ENCODE measurements at places on chromosomes 3 and 15. TPM values are rescaled to one million over a fixed set of nuclear protein-coding genes. Genes with fewer than 3 reads are reported as not detected.
A peak's percentile ranks its signal among the peaks of the same experiment; 100 is the strongest.

Gene ZNF662
- total RNA-seq = 7.4 TPM

Gene ZMYND10
- not detected for total RNA-seq

Gene TM4SF18
- total RNA-seq = 6.4 TPM

Gene CLDN1
- total RNA-seq = 0.27 TPM

DNA sequence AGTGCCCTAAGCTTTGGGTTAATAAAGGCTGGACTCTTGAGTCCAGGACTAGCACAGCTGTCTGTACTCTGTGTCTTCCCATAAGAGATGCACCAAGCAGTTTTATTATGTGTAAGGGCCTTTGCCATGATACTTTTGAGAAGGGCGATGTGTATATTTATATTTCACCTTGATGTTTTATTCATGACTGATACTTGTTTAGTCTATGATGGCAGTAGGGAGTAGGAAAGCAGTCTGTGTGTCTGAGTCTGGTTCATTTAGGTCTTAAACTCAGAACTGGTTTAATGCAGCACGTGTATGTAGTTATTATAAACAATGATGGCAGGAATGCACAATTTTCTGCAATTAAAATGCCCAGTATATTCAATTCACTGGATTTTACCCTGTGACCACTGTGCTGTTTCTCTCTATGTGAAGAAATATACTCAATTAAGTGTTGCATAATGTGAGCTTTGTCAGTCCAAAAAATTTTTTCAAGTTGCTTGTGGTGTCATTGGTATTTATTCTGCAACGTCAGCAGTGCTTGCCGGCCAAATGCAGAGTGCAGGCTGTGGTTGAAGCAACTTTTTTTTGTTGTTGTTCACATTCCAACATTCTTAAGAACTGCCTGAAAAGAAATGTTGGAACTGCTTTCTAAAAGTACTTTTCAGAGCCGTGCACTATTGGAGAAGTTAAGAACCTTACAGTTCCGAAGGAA, 423.7 kb upstream of the SEMA6D start:
- peak; percentile 90 for DNase-seq
- peaks cover 60% of the 10 kb centered on the region for H3K4me1 ChIP-seq
- H3K36me3 ChIP-seq = no peaks in the 10 kb centered on the region

DNA sequence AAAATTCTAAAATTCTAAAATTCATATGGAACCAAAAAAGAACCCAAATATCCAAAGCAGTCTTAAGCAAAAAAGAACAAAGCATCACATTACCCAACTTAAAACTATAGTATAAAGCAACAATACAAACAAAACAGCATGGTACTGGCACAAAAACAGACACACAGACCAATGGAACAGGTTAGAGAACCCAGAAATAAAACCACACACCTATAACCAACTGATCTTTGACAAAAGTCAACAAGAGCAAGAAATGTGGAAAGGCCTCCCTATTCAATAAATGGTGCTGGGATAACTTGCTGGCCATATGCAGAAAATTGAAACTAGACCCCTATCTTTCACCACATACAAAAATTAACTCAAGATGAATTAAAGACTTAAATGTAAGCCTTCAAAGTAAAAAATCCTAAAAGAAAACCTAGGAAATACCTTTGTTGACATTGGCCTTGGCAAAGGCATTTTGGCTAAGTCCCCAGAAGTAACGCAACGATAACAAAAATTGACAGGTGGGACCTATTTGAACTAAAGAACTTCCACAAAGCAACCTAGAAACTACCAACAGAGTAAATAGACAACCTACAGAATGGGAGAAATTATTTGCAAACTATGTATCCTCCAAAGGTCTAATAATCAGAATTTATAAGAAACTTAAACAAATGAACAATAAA, 56.9 kb downstream of the TTBK2 start:
- H3K4me3 ChIP-seq = no peak overlapping the region
- no peak for DNase-seq
- peaks cover 13% of the 10 kb centered on the region for H3K4me1 ChIP-seq

Gene CCDC80
- 35.3 TPM for total RNA-seq

Gene SLC28A1
- total RNA-seq = not detected

DNA sequence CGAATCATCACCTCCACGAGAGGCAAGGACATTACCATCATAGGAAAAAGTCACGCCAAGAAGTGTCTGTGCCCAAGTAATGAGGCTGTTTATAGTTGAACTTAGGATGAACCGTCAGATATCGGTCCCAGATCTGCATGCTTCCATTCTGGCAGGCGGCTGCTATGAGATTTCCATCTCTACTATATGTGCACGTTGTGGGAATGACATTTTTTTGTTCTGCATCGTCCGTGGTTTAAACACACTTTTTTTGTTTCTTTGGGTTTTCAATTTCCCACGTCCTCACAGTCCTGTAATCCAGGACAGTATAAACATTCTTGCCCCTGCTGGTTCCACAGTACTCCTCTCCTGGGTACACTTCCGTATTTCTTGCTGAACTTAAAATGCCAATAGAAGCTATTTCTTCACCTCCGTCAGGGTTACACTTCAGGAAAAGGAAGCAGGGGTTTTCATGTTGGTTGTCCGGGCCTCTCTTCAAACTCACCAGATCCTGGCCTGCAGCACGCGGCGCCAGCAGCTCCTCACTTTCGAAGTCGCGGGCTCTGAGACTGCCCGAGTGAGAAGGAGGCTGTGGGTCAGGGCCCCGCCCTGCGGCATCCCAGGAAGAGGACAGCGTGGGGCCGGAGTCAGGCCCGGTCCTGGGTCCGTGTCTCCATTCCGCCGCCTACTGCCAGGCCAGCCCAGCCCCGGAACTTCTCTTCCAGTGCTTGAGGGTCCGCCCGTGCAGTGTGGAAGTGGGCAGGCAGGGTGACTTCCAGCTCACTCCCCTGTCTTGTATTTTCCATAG, 9.8 kb upstream of the TM4SF4 start:
- no peak for DNase-seq
- no peak overlapping the region for H3K4me3 ChIP-seq
- no peaks in the 10 kb centered on the region for H3K4me1 ChIP-seq

Gene ZNF770
- total RNA-seq = 15.9 TPM

- no peaks in the 10 kb centered on the region for H3K27me3 ChIP-seq
Observed at GRCh38 chr3:112327371-112327951, 5.5 kb upstream of the CD200 start.

- no peak for DNase-seq
- no peaks in the 10 kb centered on the region for H3K4me1 ChIP-seq
- H3K27me3 ChIP-seq = no peaks in the 10 kb centered on the region
- peak overlapping the region; percentile 32 for H3K27ac ChIP-seq
Observed at GRCh38 chr3:186967686-186968085, 37.4 kb downstream of the ST6GAL1 start.

Gene SNURF
- total RNA-seq = 21.8 TPM

GRCh38 chr3:130662501-130662996, 84.1 kb downstream of the PIK3R4 start:
- peak overlapping the region; percentile 35 for H3K27ac ChIP-seq
- no peak overlapping the region for H3K4me3 ChIP-seq
- H3K27me3 ChIP-seq = no peaks in the 10 kb centered on the region
- no peak for DNase-seq
- H3K4me1 ChIP-seq = no peaks in the 10 kb centered on the region

DNA sequence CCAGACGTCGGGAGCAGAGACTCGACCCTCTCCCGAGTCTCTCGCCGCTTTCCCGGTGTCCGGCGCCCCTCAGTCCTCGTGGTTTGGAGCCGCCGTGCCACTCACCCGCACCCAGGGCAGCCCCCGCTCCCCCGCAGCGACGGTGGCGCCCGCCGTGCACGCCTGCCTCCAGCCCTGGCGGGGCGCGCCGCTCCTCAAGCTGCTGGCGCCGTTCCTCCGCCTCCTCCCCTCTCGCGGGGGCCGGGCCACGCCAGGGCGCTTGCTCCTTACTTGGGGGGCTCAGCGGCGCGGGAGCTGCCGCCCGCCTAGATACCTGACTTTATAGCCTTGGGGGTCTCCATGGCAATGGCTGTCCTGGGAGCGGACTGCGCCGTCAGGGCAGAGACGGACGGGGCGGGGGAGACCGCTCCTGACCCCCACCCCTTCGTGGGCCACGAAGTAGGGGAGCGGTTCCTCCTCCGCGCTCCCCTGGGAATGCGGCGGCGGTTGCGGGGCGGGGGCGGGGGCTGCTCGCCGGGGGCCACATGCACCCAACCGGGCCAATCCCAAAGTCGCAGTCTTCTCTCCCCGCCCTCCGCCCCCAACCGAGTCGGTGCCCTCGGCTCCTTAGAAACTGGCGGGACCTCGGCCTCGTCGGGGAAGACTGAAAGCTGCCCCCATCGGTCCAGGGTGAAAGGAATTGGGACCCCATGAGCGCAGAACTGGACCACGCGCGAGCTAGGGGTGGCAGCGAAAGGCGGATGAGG, at the start of gene ANKRD63:
ANKRD63 (minus strand) TSS at position 196 of the 746 bp plus-strand sequence. CDS start 478 bp downstream, outside the sequence.
- no peak for DNase-seq
- no peak within 1 kb of the TSS for H3K27ac ChIP-seq
- peaks cover 42% of the 10 kb centered on the region for H3K4me1 ChIP-seq
- H3K4me3 ChIP-seq = peak within 1 kb of the TSS; percentile 26
- H3K27me3 ChIP-seq = peaks cover 33% of the 10 kb centered on the region
- no peaks in the 10 kb centered on the region for H3K36me3 ChIP-seq

DNA sequence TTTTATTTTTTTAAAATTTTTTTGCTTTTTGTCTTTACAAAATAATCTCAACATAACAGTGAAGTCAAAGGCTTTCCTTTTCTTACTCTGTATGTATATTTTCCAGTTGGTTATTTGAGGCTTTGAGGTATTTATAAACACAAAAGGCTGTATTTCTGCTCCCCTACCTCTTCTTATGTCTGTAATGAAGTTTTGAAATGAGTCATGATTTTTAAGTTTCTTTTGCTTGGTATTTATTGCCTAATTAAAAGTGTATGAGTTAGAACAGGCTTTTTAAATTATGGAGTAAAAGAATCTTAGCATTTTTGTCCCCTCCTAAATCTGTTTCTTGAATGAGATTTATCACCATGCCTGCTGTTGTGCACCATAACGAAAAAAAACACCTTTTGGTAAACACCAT, 66.0 kb downstream of the DCUN1D1 start:
- H3K27me3 ChIP-seq = no peaks in the 10 kb centered on the region
- H3K4me3 ChIP-seq = no peak overlapping the region
- H3K27ac ChIP-seq = no peak overlapping the region
- DNase-seq = no peak
- no peaks in the 10 kb centered on the region for H3K4me1 ChIP-seq

Gene ADGRG7
- not detected for total RNA-seq

DNA sequence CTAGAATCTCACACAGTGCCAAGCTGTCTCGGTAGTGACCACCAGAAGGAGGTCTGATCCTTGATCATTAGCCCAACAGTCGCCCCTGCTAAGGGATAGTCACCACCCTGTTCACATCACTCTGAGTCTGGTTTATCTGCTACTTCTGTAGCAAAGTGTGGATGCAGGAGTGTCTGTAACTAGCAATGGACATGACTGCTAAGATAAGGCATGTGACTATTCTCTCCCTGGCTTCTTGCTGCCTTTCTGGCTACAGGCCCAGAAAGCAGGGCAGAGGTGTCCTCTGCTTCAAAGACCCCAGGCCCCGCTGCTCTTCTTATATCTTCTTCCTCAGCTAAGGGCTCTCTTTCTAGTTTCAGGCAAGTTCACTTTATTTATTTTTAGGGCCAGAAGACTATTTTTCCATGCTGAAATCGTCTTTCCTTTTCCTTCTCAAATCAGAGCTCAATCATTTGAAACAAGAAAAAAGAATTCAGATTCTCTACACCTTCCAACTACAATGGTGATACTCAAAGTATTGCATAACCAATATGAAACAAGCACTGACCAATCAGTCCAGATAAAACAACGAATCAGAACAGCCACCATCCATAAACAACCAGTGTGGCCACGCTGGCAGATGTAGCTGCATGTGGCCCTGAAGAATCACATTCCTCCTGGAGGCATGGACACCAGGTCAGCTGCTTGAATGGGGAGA, 8.0 kb upstream of the KNG1 start:
- H3K27me3 ChIP-seq = no peaks in the 10 kb centered on the region
- no peak overlapping the region for H3K27ac ChIP-seq
- no peaks in the 10 kb centered on the region for H3K4me1 ChIP-seq
- no peaks in the 10 kb centered on the region for H3K36me3 ChIP-seq
- no peak for DNase-seq

Gene XCR1
- total RNA-seq = under 0.01 TPM

Gene RAF1
- 97.8 TPM for total RNA-seq
